ENCODE measurements at places on chromosomes 11 and 22.

GRCh38 chr11:119091966-119092879 is 7.5 kb downstream of the HMBS start:
- no peak for DNase-seq

DNA sequence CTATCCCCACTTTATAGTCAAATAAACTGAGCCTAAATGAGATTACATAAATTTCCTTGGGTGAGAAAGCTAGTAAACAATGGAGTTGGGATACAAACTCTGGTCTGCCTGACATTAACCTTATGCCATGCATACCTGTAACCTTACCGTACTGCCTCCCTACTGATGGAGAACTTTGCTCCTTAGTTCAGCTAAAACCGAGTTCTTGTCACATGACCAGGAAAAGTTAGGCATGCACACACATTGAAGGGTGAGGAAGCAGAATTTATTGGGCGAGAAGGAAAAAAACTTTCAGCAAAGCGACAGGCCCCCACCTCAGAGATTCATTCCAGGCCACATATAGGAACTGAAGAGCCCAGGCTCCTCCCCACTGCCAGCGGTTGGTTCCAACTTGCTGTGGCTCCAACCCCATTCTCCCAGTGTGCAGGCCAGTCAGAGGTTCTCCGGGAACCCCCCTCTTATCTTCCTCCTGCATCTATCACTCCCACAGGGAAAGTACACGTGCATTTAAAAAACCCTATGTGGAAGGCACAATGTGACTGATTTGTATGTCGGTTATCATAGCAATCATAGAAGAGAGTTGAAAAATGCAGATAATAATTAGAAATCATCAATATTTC is 3.2 kb upstream of the PIWIL4 start:
- DNase-seq = no peak

- DNase-seq = no peak
Measured at GRCh38 chr11:112932593-112932992, 28.6 kb upstream of the NCAM1 start.

- no peak for DNase-seq
Measured at GRCh38 chr11:108729227-108729871, 64.5 kb downstream of the DDX10 start.

- DNase-seq = peak; percentile 40
Measured at GRCh38 chr11:63915961-63916836, 765 bp downstream of the RCOR2 start.

- no peak for DNase-seq
Measured at GRCh38 chr11:45078236-45079074, 68.0 kb upstream of the PRDM11 start.

DNA sequence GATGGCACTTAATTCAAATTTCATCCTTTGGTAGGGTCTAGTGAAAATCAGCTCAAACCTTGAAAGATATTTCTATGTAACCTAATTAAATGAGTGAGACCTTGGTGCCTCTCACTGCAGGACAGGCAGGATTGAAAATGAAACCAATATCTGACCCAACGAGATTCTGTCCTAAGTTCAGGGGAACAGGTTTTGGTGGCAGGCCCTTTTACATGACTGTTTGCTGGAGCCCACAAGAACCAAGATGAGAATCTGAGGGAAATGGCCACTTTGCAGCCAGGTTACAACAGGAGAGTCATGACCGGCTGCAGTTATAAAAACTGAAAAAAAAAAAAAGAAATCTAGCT is 130.2 kb downstream of the TRIM44 start:
- DNase-seq = no peak

DNA sequence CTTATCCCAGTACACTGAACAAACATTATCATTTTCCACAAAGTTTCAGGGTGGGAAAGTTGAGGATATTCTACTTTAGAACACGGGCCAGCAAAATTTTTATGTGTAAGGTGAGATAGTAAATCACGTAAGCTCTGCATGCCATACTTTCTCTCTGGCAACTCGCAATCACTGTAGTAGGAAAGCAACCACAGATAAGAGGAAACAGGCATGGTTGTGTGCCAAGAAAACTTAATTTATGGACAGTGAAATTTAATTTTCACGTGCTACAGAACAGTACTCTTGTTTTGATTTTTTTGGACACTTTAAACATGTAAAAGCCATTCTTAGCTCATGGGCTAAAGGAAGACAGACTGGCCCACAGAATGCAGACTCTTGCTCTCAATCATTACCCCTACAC is 82.5 kb downstream of the LARGE1 start:
- DNase-seq = no peak

GRCh38 chr11:8766988-8767374 is 84.4 kb downstream of the RPL27A start:
- no peak for DNase-seq

GRCh38 chr11:131275580-131275979 is 94.8 kb upstream of the NTM start:
- no peak for DNase-seq

DNA sequence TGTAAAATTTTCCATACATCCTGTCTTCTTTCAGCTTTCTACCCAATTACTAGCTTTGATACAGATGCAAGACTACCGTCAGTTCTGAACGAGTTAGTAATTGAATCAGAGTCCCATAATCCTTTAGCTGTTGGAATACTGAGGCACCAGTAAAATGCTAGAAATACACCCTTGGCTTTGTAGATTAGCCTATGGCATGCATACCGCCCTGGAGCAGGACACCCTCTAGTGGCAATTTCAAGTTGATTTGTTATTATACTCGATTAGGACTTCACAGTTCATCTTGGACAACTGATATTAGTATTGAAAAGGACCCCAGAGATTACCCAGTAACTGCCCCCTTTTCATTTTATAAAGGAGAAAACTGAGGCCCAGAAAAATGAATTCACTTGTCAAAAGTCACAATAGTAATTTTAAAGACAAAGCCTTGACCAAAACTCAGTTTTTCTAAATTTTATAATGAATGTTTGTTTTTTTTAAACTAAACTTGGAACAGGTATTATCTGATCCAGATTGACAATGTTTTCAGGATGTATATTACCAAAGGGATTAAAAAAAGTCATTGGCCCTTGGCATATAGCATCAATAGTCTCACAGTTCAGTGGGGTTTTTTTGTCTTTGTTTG is 72.6 kb downstream of the HIPK3 start:
- DNase-seq = peak; percentile 49

DNA sequence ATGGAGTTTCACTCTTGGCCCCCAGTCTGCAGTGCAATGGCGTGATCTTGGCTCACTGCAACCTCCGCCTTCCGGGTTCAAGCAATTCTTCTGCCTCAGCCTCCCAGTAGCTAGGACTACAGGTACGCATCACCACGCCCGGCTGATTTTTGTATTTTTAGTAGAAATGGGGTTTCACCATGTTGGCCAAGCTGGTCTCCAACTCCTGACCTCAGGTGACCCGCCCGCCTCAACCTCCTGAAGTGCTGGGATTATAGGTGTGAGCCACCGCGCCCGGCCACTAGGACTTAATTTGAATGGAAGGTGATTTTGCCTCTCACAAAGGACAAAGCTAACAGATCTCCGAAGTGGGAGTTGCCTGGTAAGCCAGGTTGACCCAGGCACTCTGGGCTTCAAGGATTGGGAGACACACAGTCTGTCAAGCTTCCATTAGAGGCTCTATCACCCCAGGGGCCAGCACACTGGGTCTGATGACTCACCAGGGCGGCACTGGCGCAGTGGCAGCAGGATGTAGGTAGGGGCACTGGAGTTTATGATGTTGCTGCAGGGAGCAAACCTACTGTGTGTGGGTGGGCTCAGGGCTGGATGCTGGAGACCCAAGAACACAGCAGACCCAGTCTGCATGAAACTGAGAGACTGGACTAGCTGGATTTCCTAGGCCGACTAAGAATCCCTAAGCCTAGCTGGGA is 17.8 kb upstream of the KCTD14 start:
- no peak for DNase-seq

DNA sequence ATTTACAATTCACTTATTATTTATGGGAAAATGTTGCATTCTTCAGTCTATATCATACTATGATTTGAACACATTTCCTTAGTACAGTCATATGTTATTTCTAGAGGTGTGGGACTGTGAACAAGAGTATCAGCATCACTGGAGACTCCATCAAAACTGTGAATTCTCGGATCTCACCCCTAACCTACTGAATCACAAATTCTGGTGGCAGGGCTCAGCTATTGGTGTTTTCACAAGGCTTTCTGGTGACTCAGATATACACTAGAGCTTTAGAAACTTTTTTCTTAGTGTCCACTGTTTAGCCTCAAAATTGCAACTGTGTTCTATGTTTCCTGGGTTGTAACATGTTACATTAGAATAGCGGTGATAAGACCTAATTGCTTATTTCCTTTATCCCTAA is 352.9 kb upstream of the DDI1 start:
- DNase-seq = no peak

DNA sequence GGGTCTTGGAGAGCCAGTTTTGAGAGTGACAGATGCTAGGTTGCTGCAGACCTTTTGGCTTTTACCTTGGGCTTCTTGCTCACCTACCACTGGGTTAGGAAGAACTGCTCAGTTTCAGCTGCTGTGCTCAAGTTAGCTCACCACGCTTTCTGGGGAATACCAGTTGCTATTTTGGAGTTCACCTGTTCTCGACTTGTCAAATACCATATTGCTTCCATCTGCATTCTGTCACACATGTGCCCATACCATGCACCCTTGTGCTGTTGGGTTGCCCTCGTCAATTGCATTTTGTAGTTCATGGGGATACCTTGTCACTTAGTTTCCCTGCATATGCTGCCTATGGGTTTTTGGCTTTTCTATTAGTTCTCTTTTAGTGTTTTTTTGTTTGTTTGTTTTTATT is 23.0 kb upstream of the BARX2 start:
- DNase-seq = no peak

DNA sequence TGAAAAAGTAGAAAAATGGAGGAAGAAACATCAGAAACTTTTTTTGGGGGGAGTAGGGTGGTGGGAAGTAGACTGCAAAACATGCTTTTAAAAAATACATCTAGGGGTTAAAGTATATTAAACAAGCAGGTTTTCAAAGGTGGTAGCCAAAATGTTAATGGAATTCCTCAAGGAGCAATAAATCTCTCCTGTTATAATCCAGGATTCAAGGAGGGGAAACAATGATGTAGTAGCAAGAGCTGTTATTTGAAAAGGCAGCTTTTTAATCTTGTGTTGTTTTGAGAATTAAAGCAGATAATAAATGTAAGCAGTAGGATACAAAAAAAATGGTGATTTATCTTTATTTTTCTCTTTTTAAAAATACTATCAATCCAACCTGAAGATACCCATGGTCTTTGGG is 736.5 kb upstream of the CCDC90B start:
- DNase-seq = no peak

DNA sequence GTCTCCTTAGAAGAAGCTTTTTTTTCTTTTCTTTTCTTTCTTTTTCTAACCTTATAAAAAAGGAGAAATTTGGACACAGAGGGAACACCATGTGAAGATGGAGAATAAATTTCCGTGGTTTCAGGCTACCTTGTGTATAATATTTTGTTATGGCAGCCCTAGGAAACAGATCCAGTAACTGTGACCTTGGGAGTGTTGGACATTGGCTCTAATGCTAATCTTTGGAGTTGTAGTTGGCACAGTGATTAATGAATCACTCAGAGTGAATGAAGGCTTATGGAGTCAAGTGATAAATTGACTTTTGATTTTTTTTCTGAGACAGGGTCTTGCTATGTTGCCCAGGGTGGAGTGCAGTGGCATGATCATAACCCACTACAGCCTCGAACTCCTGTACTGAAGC is 15.5 kb upstream of the PHOX2A start:
- no peak for DNase-seq

GRCh38 chr11:69497221-69497787 is 15.8 kb downstream of the LINC01488 start:
- DNase-seq = no peak

DNA sequence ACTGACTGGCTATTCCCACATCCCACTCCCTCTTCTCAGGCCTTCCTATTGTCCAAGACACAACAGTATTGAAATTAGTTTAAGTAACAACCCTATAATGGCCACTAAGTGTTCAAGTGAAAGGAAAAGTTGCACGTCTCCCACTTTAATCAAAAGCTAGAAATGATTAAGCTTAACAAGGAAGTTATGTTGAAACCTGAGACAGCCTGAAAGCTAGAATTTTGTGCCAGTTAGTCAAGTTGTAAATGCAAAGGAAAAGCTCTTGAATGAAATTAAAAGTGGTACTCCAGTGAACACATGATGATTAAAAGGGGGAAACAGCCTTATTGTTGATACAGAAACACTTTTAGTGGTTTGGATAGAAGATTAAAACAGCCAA is 332.7 kb downstream of the CASP12 start:
- DNase-seq = no peak

GRCh38 chr11:65870706-65871681 is 1.6 kb downstream of the EFEMP2 start:
- DNase-seq = no peak

DNA sequence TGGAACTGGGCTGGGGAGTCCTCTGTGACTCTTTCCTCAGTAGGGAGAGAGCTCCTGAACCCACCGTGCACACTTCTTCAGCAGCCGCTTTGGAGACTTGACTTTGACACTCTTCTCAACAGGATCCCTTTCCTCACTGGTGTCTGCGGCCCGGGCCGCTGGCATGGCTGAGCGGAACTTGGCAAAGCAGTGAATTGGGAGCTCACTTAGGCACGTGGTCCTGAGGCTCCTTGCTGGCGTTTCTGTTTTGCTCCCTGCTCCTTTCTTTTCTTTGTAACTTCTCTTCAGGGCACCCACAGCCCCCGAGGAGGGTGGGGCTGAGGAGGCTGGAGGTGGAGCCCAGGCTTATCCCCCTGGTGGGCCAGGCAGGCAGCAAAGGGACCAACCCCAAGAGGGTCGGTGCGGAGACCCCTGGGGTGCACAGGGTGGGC is 8.4 kb upstream of the KCNQ1OT1 start:
- no peak for DNase-seq
